Activated T-cell treated with anti-CD3 and anti-CD28 coated beads, Interleukin-2, amount 50 U/mL, for 48 hours (primary cell): ENCODE measurements at places on chromosomes 11 and 22.

GRCh38 chr22:32940736-32941135 is 117.4 kb downstream of the SYN3 start:
- DNase-seq, result no peak

- DNase-seq, result no peak
Observed at GRCh38 chr11:55697817-55698216, 35.8 kb downstream of the OR4C6 start.

- no peak for DNase-seq
Observed at GRCh38 chr11:61018059-61018458, 46.6 kb downstream of the CD6 start.

DNA sequence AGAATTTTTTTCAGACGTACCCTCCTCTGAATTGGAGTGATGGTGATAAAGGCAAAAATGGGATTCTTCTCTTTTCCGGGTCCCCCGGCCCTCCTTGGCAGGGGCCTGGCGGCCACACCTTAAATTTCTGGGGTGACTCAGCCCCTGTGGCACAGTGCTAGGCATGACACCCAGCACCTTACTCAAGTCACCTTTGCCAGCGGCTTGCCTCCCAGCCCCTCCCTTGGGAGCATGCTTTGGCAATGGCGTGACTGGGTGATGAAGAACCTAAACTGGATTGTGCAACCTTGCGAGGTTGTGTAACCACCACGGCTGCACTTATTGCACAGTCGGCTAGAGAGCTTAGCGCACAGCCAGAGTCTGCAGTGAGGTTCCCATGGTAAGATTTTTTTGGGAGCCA is 16.2 kb upstream of the LDLRAD3 start:
- no peak for DNase-seq
